Bladder microvascular endothelial cell (primary cell): ENCODE measurements at places on chromosomes 2 and 18. TPM values are rescaled to one million over a fixed set of nuclear protein-coding genes. Genes with fewer than 3 reads are reported as not detected.

The C2orf15 gene
- under 0.01 TPM in 1 of 2 replicates, not detected in the other for total RNA-seq

The LRP2 gene
- not detected in 2 replicates for total RNA-seq

The SCYGR4 gene
- total RNA-seq, result not detected in 2 replicates

The CD8B2 gene
- total RNA-seq, result not detected in 2 replicates

The PLGLB2 gene
- 0.65 and 2.4 TPM in 2 replicates for total RNA-seq
